ENCODE measurements at places on chromosomes 12 and 14.

- no peak for DNase-seq
These were observed 38.6 kb upstream of the KRR1 start for GRCh38 chr12:75549989-75550388.

DNA sequence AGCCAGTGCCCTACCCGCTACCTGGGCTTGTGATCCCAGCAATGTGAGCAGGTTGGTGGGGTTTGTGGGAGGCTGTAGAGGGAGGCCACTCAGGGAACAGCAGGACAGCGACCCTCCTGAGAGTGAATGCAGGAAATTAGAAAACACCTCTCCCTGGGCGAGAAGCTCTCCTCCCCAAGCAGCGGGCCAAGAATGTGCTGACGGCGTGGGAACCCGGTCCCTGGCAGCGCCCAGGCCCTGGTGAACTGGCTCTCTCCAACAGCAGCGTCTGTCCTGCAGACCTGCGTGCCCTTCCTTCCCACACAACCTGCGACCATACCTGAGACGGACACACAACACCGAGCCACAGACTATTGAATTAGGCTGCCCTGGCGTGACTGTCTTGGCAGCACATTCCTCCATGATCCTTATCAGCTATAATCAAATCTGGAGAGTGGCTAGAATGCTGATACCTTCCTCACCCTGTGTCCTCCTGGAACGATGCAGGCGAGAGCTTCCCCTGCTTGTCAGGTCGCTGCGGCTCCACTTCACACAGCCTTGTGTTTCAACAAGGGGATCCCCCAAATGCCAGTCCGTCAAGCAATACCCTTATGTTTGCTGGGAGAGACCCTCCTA is 114.8 kb upstream of the GSC start:
- DNase-seq, result no peak

- no peak for DNase-seq
These were observed 7.4 kb upstream of the GLRX5 start for GRCh38 chr14:95527387-95528002.

- DNase-seq, result peak; percentile 74
These were observed 6.8 kb upstream of the RASAL1 start for GRCh38 chr12:113142173-113142885.

DNA sequence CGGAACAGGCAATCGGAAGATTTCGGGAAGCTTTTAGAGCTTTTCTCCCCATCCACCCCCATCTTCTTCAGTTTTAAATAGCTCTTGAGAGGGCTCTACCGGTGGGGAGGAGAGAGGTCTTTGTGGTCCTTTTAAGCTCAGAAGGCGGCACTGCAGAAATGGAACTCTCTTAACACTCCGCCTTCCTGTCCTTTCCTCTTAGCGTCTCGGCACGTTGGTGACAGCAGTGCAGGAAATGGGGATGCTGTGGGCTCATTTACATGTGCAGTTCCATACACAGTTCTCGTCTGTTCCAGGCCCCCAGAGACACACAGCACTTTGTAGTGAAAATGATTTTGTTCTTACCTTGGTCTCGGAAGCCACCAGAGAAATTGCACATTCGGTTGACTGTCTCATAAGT is 50.4 kb upstream of the RIN3 start:
- DNase-seq, result no peak

- no peak for DNase-seq
These were observed 37.1 kb downstream of the CYP46A1 start for GRCh38 chr14:99720941-99721791.

DNA sequence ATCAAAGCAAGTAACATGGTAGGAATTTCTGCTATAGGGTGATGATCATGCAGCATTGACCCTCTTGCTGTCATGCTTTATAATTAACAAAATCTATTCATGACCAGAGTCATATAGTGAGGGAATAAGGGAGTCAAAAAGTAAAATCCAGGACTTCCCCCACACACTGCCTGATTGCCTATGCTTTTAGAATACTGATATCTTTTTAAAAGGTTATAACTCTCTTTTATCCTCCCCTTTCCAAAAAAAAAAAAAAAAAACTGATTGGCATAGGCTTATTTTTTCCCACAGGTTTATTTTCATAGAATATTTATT is 51.4 kb downstream of the ZFP36L1 start:
- no peak for DNase-seq

GRCh38 chr14:106507354-106507753 is 981.0 kb downstream of the TMEM121 start:
- DNase-seq, result no peak

- peak; percentile 12 for DNase-seq
These were observed 388.5 kb downstream of the TMEM121 start for GRCh38 chr14:105914738-105915385.

- DNase-seq, result no peak
These were observed 289.7 kb downstream of the TTC8 start for GRCh38 chr14:89114109-89114508.

DNA sequence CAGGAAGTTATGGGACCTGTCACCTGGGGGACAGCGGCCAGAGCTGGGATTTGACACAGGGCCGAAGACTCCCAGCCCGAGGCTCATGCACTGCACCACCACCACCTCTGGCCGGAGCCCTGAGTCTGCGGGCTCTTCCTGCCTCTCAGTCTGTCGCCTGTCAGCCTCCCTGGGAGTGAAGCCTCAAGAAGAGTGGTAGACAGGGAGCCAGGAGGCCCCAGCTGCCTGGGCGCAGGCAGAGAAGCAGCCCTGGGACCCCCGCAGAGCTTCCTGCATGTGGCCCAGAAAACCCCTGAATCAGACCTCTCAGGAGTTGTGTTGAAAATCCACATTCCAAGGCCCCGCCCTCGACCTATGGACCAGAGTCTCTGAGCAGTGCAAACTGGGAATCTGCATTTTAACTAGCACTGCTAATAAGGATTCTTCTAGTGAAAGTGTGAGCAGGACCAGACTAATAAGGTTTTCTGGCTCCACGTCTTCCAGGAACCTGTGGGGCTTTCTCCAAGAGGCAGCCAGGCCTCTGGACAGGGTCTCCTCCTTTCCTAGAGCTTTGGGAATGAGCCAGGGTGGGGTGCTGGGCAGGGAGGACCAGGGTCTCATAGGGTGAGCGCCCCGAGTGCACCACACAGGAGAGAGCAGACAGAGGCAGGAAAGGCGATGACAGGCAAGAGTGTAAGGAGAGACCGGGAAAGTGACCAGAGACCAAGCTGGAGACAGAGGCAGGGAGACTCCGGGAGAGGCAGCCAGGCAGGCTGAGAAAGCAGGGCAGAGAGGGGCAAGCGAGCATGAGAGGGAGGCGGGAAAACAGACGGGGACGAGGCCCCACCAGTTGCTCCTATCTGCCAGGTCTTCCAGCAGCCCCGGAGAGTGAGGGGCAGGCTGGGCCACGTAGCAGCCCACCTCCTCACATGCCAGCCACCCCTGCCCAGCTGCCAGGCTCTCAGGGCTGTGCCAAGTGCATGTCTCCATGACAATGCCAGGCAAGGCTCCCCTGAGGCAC is 112.4 kb downstream of the BCL11B start:
- no peak for DNase-seq

DNA sequence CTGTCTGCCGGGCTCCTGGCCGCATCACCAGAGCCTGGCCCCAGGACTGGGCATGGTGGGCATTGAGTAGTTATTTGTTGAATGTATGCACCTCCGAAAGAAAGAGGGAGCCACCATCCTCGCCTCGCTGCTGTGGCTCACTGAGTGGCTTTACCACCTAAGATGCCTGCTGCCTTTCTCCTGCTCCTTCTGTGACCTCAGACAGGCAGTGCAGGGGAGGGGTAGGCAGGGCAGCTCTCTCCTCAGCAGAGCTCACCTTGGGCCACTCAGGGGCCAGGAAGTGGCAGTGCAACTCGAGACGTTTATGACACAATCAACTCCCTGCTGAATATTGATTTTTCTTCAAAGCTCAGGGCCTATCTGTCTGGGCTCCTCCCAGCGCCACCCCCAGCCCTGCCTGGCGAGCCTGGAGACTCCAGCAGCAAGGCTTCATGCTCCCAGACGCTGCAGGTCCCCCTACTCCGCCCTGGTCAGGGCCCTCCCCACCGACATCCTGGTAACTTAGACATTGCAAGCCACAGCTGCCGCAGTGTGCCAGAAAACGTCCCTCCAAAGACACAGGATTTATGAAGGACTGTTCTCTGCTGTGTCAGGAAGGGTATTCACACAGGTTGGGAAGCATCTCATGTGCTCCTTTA is 84.3 kb upstream of the DIO3 start:
- peak; percentile 60 for DNase-seq

GRCh38 chr12:44748950-44749468 is 127.1 kb downstream of the NELL2 start:
- DNase-seq, result no peak

GRCh38 chr14:69574263-69574953 is at the start of gene CCDC177:
CCDC177 (minus strand) TSS chr14:69574871; CDS start chr14:69573622, 1,249 bp downstream.
- no peak for DNase-seq

DNA sequence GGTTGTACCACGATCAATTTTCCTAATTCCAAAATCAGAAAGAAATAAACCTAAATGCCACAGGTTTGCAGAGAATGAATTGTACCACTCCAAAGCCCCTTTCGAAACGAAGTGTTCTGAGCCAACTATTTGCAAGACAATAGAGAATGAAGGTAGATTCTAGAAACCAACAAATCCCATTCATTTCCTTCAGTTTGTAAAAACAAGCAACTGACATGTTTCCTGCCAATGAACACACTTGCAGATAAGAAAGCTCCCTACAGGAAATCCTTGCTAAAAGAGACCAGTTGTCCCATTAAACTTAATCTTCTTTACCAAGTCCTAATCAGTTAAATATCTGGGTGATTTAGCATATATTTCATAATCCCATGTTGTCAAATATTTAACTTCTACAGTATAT is 198.4 kb upstream of the FOXN3 start:
- no peak for DNase-seq

All from tibial artery (tissue), 4 donors.